ENCODE measurements at places on chromosomes 11 and 22. TPM values are rescaled to one million over a fixed set of nuclear protein-coding genes. Genes with fewer than 3 reads are reported as not detected.

- DNase-seq = peak; percentile 97
Observed at GRCh38 chr11:48001438-48002021, 21.2 kb downstream of the PTPRJ start.

DNA sequence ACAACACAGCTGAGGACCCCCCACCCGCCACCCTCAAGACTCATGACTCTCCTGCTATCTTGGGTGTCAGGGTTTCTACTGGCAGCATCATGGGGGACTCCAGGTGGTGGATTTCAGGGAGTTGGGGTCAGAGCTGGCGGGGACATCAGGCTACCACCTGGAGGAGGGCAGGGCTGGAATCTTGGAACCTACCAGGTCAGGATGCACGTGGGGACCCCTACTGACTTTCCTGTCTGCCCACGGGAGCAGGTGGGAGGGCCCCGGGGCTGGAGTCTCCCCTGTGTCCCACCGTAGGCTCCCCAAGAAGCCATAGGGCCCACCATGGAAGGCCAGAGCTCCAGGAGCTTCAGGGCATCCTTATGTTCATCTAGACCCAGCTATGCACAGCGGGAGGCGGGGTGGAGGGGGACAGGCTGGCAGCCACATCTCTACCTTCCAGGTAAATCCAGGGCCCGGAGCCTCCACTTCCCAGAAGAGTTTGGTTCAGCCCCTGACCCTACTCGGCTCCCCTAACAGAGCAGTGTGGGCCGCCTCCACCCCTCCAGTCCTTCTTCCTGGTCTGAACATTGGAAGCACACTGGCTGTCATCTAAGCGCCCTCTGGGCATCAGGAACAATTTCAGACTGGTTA, 10.0 kb downstream of the SLC37A2 start:
- no peak for DNase-seq

DNA sequence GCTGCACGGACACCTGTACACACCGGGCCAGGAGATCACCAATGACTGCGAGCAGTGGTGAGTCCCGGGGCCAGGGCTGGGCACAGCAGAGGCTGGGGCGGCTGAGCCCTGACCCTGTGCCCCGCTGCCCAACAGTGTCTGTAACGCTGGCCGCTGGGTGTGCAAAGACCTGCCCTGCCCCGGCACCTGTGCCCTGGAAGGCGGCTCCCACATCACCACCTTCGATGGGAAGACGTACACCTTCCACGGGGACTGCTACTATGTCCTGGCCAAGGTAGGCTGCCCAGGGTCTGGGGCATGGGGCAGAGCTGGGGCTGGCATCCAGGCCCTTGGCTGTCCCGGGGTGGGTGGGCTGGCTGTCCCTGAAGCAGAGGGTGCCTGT, 7.7 kb downstream of the MUC2 start:
- DNase-seq = no peak

- DNase-seq = no peak
Observed at GRCh38 chr11:10927538-10927937, 69.7 kb upstream of the ZBED5 start.

DNA sequence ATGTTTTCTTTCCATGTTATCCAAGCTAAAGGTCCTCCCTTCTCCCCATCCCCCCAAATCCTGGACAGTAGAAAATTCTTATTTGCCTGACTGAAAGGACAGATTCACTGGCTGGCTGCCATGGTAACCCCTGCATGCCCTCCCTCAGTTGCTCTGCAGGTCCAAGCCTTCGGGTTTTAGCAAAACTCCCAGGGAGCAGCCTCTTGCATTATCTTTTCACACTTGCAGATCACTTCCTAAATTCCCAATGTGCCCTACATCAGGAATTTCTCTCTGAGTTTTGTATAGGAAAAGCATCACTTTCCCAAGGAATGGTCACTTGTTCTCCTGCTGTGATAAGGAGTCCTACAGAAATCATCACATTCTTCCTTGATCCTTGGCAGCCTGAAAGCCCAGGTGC, 75.0 kb upstream of the TENM4 start:
- DNase-seq = no peak

GRCh38 chr11:17831883-17832282, 97.3 kb downstream of the KCNC1 start:
- DNase-seq = no peak

DNA sequence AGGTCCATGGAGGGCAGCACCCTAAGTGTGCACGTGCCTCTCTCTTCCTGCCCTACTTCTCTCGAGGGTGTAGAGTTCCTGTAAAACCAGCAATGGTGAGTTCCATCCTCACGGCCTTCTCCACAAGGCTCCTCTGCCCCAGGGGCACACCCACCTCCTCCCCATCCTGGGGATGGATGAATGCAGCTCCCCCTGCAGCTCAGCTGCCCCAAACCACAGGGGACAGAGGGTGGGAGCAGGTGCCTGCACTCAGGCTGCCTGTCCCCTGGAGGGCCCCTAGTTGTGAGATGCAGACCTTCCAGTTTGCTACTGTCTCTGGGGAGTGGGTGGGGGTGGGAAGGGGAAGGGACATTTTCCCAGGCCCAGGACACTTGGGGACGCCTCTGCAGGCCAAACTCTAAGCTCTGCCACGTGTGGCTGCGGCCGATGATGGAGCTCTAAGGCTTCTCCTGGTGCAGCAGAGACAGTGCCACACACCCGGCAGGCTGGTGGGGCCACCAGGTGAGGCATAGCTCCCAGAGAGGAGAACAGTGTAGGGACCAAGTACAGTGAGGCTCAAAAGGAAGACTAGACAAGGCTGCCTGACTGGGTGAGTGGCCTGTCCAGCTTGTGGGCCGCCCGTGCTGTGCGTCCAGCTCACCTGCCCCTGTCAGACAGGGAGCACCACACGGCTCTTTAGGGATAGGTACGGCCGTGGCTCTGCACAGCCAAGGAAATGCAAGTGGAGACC, 540.9 kb downstream of the TBC1D22A start:
- no peak for DNase-seq

GRCh38 chr11:121557348-121557747, 104.6 kb upstream of the SORL1-AS1 start:
- DNase-seq = no peak

DNA sequence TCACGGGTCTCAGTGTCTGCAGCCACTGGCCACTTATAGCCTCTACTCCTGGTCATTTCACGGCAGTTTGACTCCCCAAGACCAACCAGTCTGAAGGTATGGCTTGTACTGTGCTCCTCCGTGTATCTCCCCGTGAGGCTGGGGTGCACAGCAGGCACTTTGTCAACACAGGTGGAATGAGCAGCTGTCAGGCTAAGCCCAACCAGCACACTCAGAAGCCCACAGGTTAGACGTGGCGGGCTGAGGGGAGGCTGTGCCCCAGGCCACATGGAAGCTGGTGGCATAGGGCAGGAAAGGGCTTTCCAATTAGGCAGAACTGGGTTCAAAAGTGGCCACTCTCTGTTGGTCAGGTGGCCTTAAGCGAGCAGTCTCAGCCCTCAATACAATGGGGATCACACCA, 7.0 kb downstream of the TP53I11 start:
- no peak for DNase-seq

- DNase-seq = no peak
Observed at GRCh38 chr22:44918925-44919392, 90.8 kb downstream of the PHF21B start.

DNA sequence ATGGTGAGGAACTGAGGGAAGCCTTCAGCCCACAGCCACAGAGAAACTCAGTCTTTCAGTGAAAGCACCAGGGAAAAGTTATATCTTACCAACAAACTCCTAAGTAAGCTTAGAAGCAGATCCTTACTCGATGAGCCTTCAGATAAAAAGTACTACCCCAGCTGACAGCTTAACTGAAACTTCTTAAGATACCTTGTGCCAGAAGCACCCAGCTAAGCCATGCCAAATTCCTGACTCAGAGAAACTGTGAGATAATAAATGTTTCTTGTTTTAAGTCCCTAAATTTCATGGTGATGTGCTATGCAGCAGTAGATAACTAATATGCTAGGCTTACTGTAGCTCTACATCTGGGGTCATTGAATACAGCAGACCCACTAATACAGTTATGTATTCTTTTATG, 2025.0 kb downstream of the LRRC4C start:
- no peak for DNase-seq

DNA sequence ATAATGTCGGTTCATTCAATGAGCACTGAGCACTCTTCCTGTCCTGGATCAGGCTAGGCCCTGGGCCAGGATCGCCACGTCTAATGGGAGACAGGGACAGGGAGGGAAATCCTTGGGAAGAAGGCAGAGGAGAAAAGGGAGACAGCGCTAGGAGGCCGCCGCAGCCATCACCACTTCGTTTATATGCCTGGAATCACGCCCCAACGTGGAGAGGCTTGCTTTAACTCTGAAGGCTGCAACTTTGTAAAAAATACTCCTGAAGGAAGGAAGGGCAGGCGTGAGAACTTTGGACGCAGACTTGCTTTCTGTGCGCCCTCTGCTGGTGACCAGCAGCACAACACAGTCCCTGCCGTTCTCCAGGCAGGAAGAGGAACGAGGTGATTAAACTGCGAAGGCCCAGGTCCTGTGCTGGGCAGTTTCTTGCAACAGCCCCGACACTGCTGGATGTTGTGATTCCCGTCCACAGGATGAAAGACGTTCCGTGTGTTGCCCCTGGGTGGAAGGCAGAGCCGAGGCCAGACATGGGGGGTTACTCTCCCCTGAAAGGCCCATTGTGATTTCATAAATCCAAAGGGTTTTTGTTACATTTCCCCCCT, 22.1 kb downstream of the RIBC2 start:
- peak; percentile 78 for DNase-seq

DNA sequence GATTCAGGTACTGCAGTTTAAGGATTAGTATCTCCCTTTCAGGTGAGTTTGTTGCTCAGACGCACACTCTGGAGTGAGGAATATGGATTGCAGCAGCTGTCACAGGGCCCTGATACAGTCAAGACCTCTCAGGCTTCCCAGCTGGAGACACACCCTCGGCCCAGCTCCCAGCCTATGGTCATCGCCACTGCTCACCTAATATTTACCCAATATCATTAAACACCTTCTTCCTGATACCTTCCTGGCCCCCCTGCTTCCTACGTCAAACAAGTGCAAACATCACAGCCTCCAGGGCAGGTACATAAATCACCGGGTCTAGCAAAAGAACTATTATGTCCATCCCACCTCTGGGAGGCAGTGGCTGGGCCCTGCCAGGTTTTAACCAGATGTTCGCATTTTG, 213.3 kb downstream of the MN1 start:
- no peak for DNase-seq

DNA sequence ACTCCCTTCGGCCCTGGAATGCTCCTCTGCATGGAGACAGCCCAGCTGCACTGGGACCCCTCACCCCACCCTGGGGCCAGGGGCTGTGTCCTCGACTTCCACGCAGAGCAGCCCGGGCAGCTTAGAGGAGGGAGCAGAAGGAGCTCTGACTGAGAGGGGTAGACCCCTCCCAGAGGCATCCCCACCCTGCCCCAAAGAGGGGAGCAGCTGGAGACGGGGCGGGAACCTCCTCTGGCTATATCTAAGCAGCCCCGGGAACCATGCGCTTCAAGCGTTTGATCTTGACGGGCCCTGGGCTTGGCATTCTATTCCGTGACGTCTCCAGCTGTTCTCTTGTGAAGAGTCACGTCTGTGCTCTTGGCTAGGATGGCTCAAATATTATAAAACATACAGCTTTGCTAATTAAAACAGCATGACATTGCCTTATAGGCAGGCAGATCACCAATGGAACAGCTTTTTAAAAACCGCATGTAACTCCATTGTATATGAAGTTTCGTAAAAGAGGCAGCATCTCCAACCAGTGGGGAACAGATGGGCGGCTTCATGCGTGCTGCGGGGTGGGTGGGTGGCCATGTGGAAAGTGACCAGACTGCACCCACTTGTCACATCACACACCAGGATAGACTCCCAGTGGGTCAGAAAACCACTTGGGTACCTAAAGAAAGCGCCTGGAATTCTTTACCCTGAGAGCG, 7.7 kb downstream of the KCNQ1 start:
- DNase-seq = no peak

GRCh38 chr11:116890193-116890592, 52.8 kb upstream of the APOA1 start:
- DNase-seq = peak; percentile 25

- DNase-seq = peak; percentile 31
Observed at GRCh38 chr11:44658506-44658850, 68.3 kb upstream of the TSPAN18 start.

Gene INS
- total RNA-seq = not detected

Gene FGF3
- not detected for total RNA-seq

Gene ISX
- not detected for total RNA-seq

Gene APLNR
- total RNA-seq = not detected

Gene VSIG10L2
- total RNA-seq = not detected

Gene SESN3
- total RNA-seq = 204 TPM

Data from CD4-positive, alpha-beta memory T cell (primary cell).